ENCODE measurements at places on chromosomes 1 and 21.
A peak's percentile ranks its signal among the peaks of the same experiment; 100 is the strongest.

- no peak for DNase-seq
Measured at GRCh38 chr1:232369451-232370296, 260.3 kb downstream of the SIPA1L2 start.

DNA sequence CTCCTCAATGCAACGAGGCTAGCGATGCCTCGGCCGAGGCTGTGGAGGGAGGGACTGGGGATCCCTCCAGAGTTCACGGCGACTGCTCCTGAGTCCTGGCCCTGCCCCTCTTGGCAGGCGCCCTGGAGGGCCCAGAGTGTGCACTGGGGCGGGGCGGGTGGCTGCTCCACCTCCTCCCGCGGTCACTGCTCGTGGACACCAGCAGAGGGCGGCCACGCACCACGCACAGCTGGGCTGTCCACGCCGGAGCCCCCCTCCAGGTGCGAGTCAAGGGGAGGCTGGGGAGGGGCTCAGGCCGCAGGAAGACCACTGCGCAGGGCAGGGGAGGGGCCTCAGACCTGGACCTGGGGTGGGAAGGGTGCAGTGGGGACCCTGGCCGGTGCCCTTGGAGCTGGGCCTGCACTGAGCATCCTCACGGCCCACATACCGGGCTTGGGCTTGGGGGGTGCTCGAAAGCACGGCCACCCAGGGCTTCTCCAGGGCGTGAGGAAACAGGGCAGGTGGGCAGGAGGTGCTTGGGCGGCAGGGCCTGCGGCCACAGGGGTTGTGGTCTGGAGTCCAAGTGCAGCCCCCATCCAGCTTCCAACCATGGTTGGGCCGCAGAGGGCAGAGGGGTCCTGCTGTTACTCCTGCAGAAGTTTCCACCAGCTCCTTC, 20.6 kb upstream of the TTC34 start:
- DNase-seq: peak; percentile 53

DNA sequence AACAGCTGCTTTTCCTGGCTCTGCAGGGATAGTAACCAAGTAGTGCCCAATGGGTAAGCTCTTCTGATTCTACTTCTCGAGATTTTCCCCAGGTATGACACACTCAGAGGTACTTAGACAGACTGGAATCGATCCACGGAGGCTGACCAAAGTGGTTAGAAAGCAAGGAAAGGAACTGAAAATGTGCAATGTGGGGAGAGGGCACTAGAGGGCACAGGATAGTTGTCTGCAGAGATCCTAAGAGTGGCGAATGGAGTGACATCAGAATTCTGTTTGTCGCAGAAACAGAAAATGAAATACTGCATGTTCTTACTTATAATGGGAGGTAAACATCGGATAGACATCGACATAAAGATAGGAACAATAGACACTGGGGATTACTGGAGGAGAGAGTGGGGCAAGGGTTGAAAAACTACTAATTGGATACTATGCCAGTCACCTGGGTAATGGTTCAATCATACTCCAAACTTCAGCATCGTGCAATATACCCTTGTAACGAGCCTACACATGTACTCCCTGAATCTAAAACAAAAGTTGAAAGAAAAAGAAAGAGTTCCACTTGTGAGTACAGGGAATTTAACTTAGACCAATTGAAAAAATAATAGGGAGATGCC, 23.3 kb downstream of the CYP2J2 start:
- peak; percentile 25 for DNase-seq

GRCh38 chr1:100543640-100544039, 5.7 kb downstream of the GPR88 start:
- no peak for DNase-seq

- no peak for DNase-seq
Measured at GRCh38 chr1:196677781-196678509, 26.1 kb downstream of the CFH start.

DNA sequence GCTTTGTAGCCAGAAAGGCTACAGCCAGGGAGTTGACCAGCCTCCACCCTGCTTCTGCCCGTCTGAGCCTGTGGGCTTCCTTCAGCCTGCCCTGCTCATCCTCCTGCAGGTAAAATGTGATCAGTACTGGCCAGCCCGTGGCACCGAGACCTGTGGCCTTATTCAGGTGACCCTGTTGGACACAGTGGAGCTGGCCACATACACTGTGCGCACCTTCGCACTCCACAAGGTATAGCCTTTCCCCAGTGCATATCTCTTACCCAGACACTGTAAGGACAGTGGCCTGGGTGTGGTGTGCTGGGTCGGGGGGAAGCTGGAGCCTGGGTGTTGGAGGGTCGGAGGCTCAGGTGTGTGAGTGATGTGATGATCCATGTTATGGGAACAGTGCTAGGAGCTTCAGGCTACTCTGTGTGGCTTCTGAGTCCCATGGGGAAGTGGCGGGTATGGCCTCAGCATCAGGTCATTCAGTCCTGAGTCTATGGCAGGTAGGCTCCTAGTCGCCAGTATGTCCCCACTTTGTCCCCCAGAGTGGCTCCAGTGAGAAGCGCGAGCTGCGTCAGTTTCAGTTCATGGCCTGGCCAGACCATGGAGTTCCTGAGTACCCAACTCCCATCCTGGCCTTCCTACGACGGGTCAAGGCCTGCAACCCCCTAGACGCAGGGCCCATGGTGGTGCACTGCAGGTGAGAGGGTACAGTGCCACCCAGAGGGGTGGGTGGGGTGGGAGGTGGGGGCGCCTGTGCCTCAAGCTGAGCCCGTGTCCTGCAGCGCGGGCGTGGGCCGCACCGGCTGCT, 31.2 kb upstream of the KDM4A start:
- no peak for DNase-seq

DNA sequence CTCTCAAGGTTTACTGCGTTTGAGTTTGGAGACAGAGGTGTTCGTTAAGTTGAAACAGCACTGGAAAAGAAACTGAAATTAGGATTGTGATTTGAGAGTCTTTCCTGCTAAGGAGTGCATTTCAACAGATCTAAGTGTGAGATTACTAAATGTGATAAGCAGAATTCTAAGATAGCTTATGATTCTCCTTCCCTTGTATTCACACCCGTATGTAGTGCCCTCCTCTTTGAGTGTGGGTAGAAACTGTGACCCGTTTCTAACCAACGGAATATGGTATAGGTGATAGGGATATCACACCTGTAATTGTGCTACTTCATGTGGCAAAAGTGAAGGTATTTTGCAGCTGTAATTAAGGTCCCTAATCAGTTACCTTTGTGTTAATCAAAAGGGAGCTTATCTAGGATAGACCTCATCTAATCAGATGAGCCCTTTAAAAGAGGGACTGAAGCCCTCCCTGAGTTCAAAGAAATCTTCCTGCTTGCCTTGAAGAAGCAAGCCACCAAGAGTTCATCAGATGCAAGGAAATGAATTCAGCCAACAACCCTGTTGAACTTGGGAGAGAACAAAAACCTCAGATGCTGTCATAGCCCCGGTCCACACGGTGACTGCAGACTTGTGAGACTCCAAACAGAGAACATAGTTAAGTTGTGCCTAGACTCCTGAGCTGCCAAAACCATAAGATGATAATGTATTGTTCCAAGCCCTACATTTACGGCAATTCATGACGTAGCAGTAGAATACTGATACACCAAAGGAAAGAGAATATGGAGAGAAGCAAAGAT, 12.6 kb upstream of the IL12RB2 start:
- no peak for DNase-seq

- no peak for DNase-seq
Measured at GRCh38 chr1:178874966-178875365, 4.1 kb upstream of the ANGPTL1 start.

Data from activated T-cell treated with anti-CD3 and anti-CD28 coated beads, Interleukin-2, amount 50 U/mL, for 48 hours (primary cell).